WTC11 (cell line): ENCODE measurements at places on chromosomes 4 and X. TPM values are rescaled to one million over a fixed set of nuclear protein-coding genes. Genes with fewer than 3 reads are reported as not detected.

The PPM1K gene
- total RNA-seq = 13.4 to 17.0 TPM (median 14.1 TPM) in 3 replicates

The SMIM9 gene
- not detected in 3 replicates for total RNA-seq

The H2BW2 gene
- 0.15 to 0.50 TPM in 2 of 3 replicates, not detected in the other for total RNA-seq

The C4orf50 gene
- total RNA-seq = 0.17 to 0.32 TPM (median 0.30 TPM) in 3 replicates
